Pulmonary artery endothelial cell (primary cell): ENCODE measurements at places on chromosomes 5 and 9. TPM values are rescaled to one million over a fixed set of nuclear protein-coding genes. Genes with fewer than 3 reads are reported as not detected.

DNA sequence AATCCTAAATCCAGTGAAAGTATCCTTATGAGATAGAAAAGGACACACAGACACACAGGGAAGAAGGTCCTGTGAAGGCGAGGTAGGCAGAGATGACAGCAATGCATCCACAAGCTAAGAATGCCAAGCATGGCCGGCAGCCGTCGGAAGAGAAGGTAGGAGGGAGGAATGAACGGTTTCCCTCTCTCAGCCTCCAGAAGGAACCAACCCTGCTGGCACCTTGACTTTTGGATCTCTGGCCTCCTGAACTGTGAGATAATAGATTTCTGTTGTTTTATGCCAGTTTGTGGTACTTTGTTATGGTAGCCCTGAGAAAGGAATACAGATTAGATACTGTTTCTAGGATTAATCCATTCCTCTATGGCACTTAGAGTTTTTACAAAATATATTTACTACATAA lies 76.1 kb upstream of the PANK3 start:
- no peak for DNase-seq

DNA sequence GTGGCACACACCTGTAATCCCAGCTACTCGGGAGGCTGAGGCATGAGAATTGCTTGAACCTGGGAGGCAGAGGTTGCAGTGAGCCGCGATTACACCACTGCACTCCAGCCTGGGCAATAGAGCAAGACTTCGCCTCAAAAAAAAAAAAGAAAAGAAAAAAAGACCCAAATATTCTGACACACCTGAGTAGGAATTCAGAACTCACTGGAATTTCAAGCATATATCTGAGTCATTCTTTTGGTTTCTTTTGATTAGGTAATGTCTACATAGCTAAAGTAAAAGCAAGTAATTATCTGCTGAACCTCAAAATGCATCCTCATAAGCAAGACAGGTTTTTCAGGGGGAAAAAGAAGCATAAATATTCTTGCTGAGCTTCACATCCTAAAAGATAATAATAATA lies 35.9 kb downstream of the ANKRD31 start:
- DNase-seq: no peak

DNA sequence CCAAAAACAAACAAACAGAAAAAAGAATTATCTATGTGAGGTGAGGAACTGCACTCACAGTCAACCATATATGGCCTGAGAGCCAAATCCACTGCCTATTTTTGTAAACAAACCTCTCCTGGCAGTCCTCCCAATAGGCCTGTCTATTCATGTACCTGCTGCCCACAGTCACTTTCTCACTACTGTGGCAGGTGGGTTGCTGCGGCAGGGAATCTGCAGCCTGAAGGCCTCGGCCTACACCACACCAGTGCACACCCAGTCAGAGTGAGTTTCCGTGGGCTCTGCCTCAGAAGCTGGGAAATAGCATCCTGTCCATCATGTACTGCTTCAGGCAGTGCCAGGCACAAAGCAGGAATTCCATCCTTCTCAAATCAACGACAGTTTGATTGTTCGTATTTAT lies 82.3 kb downstream of the SPTLC1 start:
- DNase-seq: no peak

The PCDHGC5 gene
- total RNA-seq: 0.33 and 0.53 TPM in 2 replicates

The ACER2 gene
- total RNA-seq: 5.5 and 8.1 TPM in 2 replicates

The GFI1B gene
- total RNA-seq: not detected in 2 replicates
